ENCODE measurements at places on chromosomes 16 and 17. TPM values are rescaled to one million over a fixed set of nuclear protein-coding genes. Genes with fewer than 3 reads are reported as not detected.

HSD17B2 gene
- total RNA-seq: 65.4 TPM

FBXL16 gene
- 0.09 TPM for total RNA-seq

ATP6V0C gene
- total RNA-seq: 5.9 TPM

EMC6 gene
- 11.4 TPM for total RNA-seq

CDRT15L2 gene
- total RNA-seq: not detected

UBALD2 gene
- total RNA-seq: 7.9 TPM

NPTX1 gene
- total RNA-seq: 0.17 TPM

MYOCD gene
- total RNA-seq: not detected

GDPD1 gene
- total RNA-seq: 1.4 TPM

SLC47A1 gene
- 0.34 TPM for total RNA-seq

Measured in dermis lymphatic vessel endothelial cell (primary cell).